ENCODE measurements at places on chromosomes 5 and 9.

DNA sequence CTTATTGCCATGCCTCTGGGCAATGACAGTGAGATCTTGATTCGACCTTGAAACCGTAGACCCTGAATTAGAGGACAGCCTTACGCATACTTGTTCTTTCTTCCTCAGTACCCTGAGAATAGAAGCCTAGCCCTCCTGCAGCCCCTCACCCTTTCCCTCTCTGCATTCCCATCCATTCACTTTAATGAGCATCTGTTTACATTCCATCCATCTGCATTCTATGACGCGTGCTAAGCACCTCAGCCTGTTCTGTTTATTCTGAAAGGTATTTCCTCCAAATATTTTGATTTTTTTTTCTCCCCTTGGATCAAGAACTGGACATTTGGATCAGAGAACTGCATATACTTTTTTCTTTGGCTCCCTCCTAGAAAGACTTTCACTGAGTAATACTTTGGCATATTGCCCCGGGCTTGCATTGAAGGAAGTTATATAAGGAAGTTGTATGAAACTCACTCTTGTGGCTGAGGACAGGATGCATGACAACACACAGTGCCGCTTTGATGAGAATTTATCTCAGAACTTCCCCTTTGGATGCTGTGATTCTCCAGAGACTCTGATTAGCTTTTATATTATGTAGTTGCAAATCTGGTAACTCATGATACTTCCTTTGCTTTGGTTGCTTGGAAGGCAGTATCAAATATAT is 15.7 kb downstream of the TMEM8B start:
- no peak for DNase-seq

GRCh38 chr5:82975812-82976211 is 101.4 kb downstream of the TMEM167A start:
- DNase-seq: no peak

GRCh38 chr5:168781941-168782571 is 202.9 kb upstream of the PANK3 start:
- DNase-seq: no peak

DNA sequence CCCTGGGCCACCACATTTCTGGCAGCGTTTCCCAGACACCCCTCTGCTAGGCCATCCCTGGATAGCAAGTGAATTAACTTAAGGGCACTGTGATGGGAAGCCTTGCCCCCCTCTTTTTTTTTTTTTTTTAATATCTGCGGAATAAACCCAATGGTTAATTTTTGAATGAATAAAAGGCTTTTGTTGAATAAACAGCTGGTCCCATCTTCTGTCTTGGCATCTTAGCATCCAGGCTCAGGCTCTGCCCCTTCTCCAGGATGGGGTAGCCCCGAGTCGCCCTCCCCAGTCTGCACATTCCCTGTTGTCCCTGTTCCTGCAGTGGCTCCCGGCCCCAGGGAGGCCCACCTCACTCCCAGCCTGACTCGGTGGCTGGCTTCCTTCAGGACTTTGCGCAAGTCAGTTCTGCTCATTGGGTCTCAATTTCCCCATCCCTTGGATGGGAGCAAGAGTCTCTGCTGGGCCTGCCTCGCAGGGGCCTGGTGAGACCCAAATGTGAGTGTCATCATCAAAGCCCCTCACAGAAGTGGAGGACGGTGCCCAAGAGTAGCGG is 29.0 kb upstream of the HMCN2 start:
- no peak for DNase-seq

- DNase-seq: no peak
Measured at GRCh38 chr5:173941758-173942401, 47.1 kb upstream of the C5orf47 start.

- no peak for DNase-seq
Measured at GRCh38 chr5:180491496-180491895, 2.7 kb upstream of the CNOT6 start.

Data from activated T-helper 2 cell treated with anti-CD3 and anti-CD28 coated beads, Interferon-gamma antibody, Interleukin-2, Interleukin-4, amounts not matched to agents 10 μg/mL and 5 μg/mL and 100 μg/mL, durations not matched to agents 14 hours and 24 hours and 36 hours (primary cell).